ENCODE measurements at places on chromosomes 6 and 20.

GRCh38 chr20:60485012-60485760, 527.0 kb downstream of the CDH26 start:
- no peak for DNase-seq

DNA sequence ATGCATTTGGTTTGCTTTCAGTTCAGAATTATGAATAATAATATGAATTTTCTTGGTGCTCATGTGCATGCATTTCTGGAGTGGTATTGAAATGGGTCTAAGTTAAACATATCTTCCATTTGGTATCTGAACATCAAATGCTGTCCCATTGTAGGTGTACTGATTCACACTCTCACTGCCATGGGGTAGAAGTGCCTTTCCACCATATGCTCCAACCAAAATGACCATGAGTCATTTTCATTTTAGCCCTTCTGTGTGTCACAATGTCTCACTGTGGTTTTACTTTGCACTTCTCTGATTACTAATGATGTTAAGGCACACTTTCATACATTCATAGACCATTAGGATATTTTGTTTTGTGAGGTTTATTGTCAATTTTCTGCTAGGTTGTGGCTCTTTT, 211.9 kb downstream of the HAO1 start:
- DNase-seq: no peak

DNA sequence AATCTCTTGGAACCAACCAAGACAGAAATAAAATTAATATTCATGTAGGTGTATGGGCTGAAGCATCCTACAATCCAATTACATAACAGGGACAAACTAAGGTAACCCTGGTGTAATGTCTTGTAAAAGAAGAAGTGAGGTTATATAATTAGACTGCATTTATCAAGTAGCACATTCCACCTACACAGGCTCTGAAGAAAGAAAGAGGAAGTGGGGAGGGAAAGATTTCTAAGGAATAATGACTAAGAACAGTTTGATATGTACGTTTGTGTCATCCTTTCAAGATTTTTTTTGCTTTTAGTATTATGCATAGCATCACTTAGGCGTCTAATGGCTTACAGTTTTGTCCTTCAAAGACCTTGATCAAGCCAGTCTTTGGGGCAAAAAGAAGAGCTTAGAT, 139.7 kb downstream of the PLCB1 start:
- DNase-seq: no peak

DNA sequence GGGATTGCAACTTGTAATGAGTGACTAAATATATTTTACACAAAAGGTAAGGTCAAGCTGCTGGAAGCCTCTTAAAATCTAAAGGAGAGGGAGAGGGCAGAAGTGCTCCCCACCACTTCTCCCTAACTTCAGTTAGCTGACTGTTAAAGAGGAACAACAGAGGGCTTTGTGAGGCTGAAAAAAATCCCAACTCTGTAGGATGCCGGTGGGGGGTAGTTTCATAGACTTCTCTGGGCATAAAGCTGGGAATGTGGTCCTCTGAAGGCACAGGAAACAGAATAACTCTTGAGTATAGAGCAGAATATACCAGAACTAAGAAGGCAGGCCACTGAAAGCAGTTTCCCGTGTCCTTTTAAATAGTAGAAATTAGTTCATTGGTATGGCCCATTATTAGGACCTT, 71.6 kb downstream of the KIF6 start:
- DNase-seq: no peak

- DNase-seq: peak; percentile 38
These were observed 611 bp downstream of the EPB41L2 start for GRCh38 chr6:131062241-131063027.

DNA sequence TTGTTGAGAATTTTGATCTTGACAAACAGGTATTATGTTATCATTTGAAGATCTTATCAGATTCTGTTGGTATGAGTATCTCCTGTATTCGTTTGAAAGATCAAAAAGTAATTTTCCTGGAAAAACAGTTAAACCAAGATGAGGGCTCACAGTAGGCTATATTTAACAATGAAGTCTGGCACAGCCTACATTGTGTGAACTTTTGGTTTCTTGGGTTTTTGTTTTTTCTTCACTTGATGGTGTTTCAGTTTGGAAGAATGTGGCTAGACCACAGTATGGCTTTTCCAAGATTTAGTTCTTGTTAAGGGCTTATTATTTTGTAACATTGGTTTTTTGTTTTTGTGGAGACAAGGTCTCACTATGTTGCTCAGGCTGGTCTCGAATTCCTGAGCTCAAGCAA, 306.4 kb downstream of the CDKAL1 start:
- no peak for DNase-seq

DNA sequence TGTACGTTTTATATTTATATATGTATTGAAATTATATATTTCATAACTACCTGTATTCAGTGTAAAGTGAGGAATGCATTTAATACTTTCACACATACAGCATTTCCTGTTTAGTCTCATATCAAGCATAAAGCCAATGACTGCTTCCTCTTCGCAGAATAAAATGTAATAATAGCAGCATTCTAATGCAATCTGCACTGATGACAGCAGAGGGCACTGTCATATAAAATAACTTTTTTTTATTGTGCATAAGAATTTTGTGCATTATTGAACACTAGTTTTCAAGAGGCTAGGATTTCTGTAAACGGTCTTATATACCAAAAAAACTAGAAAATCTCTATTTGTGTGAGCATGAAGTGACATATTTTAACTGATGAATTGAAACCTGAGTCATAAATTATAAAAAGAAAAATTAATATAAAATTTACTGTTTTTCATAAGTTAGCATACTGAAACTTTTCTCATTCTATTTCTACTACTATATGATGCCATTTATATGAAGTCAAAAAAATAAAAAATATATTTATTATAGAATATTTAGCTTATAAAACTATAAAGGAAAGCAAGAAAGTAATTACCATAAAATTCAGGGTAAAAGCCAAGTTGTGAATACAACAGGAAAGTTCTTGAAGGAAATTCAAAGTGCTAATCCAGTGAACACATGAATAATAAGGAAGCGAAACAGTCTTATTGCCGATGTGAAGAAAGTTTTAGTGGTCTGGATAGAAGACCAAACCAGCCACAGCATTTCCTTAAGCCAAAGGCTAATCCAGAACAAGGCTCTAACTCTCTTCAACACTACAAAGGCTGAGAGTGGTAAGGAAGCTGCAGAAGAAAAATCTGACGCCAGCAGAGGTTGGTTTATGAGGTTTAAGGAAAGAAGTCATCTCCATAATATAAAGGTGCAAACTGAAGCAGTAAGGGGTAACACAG, 36.3 kb downstream of the RNF146 start:
- peak; percentile 47 for DNase-seq

DNA sequence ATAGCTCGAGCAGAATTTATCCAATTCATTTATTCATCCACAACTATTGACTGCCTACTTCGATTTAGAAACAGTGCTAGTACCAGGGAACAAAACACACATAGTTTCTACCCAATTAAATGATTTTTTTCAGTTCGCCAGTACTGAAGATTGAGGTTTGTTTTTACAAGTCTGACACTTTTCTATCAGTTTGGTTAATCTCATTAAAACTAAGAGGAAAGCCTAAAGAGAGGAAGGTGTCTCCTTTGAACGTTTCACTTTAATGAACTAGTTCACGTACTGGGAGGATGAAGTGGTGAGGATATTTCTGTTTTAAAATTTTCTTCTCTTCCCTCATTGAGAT, 570 bp upstream of the ANKS1A start:
- no peak for DNase-seq

GRCh38 chr6:126113261-126113660, 126.9 kb downstream of the TRMT11 start:
- DNase-seq: no peak

GRCh38 chr6:160198606-160199211, 59.9 kb downstream of the SLC22A2 start:
- no peak for DNase-seq
